ENCODE measurements at places on chromosomes 16 and 17.

GRCh38 chr17:4498461-4499397, at the start of gene SPNS2:
Gene SPNS2 (plus strand): TSS chr17:4498881. CDS start chr17:4499048, 167 bp downstream.
- peak; percentile 65 for DNase-seq

DNA sequence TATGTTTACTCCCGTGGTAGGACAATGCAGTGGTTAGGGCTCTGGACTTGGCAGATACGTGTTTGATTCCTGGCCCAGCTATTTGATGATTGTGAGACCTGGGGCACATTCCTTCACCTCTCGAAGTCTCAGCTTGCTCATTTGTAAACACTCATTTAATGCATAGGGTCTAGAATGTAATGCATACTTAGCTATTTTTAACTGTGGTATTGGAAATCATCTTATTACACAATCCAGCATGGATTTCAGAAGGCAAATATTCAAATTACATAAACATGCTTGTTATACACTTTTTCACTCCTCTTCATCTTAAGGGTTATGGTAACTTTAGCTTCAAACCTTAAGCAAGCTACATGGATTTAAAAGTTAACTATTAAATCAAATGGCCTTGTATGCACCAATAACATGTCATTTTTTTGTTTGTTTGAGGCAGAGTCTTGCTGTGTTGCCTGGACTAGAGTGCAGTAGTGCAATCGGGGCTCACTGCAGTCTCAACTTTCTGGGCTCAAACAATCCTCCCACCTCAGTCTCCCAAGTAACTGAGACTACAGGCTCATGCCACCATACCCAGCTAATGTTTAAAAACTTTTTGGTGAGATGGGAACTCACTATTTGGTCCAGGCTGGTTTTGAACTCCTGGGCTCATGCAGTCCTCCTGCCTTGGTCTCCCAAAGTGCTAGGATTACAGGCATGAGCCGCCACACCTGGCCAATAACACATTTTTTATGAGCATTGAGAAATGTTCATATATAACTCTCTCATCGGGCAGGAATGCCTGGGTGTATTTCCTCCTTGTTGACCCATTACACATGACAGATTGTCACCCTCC, 52.5 kb downstream of the VAT1L start:
- DNase-seq, result no peak

DNA sequence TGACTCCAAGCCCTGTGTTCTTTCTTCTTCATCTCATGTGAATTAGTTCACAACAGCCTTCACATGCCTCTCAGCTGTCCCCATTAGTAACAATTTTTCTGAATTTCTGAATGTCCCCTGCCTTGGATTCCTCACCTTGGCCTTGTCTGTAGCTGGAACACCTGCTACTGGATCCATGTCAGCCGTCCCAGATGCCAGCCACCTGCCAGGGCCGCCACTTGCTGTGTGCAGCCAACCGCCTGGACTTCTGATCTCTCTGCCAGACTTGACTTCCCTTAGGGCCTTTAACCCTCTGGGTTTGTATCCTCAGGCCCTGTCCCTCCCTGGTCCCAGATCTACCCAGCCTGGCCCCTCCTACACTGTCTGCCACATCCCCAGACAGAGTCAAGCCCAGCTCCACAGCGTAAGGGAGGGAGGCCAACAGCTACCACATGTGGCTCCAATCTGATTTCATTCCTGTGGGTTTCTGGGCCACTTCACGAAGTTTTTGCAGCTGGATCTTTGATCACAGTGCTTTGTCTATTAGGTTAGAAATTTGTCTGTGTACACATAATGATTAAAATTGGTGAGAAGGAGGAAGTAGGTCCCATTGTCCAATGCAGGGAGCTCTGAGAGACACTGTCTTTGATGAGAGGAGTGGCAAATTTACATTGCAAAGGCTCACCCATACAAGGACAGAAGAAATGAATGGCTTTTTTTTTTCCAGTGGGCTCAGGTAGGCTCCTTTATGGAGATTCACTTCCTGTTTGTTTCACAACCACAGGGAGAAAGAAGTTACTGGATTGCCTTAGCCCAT, 15.3 kb downstream of the MPP2 start:
- no peak for DNase-seq

GRCh38 chr17:78986048-78986648, 6.4 kb upstream of the LGALS3BP start:
- DNase-seq, result peak; percentile 52

DNA sequence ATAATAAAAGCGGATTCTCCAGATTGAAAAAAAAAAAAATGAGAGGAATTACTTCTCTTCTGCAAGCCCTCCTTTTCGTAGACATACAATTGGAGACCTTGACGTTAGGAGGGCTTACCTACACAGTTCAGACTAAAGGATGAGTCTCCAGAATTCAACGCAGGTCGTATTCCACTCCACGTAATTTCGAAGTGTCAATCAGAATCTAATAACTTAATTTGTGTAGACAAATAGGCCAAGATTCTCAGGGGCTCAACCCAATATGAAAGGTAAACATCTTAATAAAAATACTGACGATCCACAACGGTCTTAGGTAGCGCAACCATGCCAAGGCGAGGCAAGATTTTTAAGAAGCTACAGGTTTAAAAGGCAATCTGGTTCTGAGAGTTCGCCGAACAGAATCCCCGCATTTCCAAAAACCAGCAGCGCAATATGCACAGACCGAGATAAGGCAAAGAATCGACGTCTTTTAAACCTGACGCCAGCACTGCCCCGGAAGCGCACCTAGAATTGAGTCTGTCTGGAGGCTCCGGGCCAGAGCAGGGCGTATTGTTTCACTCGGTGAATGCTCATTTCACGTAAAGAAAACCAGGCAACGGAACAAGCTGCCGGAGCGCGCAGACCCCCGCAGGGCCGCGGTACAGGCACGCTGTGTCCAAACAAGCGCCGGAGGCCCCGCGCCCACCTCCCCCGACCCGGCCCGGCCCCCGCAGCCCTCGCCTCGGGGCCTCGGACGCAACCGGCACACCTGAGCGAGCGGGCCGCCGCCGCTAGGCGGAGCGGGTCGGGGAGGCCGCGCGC, 623 bp downstream of the MBTPS1 start:
- DNase-seq, result no peak

DNA sequence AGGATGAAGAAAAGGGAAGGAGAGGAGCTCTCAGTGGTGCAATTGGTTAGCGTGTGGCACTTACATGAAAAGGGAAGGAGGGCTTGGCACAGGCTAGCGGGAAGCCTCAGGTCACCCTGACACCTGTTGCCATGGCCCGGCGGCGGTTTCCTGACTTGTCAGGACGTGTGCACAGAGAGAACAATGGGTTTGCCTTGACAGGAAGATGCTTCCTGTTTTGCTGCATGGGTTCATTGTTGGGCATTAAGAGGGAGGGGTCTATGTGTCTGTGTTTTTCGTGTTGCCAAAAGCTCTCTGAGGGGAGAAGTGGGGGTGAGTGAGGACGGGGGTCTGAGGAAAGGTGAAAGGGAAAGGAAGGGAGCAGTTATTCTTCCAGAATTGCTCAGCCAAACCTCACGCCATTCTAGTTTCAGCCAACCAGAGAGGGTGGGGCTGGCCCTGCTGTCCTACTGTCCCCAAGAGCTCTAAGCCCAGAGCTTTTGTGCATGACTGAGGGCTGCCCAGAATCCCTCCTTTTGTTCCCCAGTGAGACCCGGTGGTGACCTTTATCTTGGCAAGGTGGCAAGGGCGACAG, 17.1 kb upstream of the CCR7 start:
- DNase-seq, result peak; percentile 47

DNA sequence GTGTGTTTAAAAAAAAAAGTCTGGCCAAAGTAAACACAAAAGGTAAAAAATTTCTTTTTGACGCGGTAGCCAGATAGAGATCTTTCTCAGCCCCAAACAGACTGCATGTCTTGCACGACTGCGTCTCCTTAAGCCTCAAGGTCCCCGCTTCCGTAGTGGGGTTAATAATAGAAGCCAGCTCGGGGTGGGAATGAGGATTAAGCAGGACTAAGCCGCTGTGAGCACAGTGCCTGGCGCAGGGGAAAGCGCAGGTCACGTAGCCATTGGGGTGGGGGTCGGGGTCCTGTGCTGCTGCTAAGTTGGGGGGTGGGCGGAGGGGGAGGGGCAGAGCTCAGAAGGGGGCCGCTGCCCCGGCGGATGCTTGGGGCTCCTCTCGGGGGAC, 521 bp downstream of the GGA2 start:
- DNase-seq, result peak; percentile 62

- DNase-seq, result peak; percentile 42
Measured at GRCh38 chr17:57985675-57985974, 2.4 kb downstream of the VEZF1 start.

DNA sequence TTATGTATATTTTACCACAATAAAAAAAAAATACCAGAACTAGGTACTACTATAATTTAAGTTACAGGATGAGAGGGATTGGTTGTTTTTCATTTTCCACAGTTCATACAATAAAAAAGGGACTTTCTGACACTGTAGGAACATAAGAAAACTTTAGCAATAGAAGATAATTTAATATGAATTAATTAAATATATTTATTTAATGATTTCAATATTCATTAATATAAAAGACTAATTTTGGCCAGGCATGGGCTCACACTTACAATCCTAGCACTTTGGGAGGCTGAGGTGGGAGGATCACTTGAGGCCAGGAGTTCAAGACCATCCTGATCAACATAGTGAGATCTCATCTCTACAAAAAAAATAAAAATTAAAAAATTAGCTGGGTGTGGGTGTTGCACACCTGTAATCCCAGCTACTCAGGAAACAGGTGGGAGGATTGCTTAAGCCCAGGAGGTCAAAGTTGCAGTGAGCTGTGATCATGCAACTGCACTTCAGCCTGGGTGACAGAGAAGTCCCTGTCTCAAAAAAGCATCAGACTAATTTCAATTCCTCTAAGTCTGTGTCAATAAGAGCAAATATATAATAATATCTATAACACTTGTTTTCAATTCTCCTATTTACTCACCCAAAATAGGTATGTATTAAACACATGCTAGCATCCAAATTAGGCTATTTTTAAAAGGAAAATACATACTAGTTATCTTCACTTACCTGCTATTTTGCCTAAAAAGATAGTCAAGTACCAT, 79.6 kb downstream of the BRIP1 start:
- DNase-seq, result no peak

- peak; percentile 56 for DNase-seq
Measured at GRCh38 chr17:28416703-28417311, 10.8 kb upstream of the SLC46A1 start.

GRCh38 chr17:81277421-81277820, 17.7 kb downstream of the SLC38A10 start:
- DNase-seq, result no peak

- DNase-seq, result no peak
Measured at GRCh38 chr17:5055543-5055942, 20.3 kb upstream of the SLC52A1 start.

DNA sequence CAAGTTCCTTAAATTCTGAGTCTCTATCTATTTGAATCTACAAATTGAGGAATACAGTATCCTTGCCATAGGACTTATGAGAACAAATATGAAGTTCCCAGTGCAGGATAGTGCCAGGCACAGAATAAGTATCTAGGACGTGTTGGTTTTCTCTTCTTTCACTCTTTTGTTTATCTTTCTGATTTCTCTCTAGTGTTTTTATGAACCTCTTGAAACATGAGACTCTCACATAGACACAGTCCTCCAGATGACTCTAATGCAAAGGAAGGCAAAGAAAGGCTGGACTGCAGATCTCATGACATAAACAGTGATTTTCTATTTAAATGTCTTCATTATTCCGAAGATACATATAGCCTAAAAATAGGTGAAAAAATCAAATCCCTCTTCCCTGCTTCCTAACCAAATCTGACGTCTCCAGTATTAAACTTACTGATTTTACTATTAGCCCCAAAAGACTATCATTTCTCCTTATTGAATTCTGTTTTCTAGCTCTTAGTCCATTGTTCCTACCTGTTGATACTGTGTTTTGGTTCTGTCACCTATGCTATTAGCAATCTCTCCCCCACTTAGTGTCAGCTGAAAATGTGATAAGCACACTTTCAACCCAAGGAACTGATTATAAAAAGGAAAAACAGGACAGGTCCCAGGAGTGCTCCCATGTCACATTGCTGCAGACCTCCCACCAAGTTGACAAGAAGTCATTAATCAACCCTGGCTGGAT, 24.9 kb upstream of the ADAMTS18 start:
- DNase-seq, result no peak

- DNase-seq, result no peak
Measured at GRCh38 chr16:1539720-1540555, 6.5 kb downstream of the TMEM204 start.

- no peak for DNase-seq
Measured at GRCh38 chr16:14011846-14012245, 59.3 kb upstream of the MRTFB start.

GRCh38 chr16:87918866-87919680, 17.3 kb downstream of the CA5A start:
- DNase-seq, result no peak

DNA sequence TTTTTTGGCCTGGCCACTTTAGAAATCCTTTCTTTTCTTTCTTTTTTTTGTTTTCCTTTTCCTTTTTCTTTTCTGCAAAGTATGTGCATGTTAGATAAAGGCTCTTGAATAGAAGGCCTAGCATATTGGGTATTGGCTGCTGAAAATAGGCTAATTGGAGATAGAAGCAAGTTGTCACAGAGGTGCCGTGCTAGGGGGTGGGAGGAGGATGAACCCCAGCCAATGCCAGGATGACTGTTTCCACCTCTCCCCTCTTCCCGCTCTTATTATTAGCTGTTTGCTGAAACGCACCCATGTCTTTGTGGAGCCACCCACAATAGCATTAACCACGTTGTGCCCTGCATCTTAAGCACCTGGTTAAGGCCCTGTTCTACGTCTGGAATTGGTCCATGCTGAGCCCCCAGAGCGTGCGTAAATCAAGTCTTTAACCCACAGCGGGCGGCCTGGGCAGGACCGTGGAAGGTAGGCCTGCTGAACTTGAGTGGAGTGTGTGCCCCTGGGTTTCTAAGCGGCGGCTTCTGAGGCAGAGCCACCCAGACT, 123.6 kb downstream of the MSI2 start:
- no peak for DNase-seq

GRCh38 chr17:9217151-9218056, 196.1 kb downstream of the NTN1 start:
- peak; percentile 17 for DNase-seq

- no peak for DNase-seq
Measured at GRCh38 chr17:29225396-29225795, 21.3 kb upstream of the CRYBA1 start.

DNA sequence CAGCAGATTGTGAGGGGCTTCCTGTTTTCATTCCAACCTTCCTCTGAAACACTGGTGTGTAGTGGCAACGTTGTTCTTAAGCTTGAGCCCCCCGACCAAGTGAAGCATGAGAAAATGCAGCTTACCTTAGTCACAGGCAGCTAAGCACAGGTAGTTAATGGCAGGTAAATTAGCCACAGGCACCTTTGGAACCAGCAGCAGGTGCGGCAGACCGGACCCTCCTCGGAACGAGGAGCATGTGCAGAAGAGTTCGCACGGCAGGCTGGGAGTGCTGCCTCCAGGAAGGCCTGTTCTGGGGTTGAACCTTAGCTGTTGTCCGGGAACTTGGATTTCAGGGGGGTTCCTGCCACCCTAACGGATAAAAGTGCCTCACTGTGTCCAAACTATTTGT, 7.2 kb upstream of the IRF8 start:
- DNase-seq, result no peak
